AG09309 (cell line): ENCODE measurements at places on chromosomes 6 and 20.

GRCh38 chr6:5333658-5334057 is 72.3 kb downstream of the FARS2 start:
- peak; percentile 13 for DNase-seq

DNA sequence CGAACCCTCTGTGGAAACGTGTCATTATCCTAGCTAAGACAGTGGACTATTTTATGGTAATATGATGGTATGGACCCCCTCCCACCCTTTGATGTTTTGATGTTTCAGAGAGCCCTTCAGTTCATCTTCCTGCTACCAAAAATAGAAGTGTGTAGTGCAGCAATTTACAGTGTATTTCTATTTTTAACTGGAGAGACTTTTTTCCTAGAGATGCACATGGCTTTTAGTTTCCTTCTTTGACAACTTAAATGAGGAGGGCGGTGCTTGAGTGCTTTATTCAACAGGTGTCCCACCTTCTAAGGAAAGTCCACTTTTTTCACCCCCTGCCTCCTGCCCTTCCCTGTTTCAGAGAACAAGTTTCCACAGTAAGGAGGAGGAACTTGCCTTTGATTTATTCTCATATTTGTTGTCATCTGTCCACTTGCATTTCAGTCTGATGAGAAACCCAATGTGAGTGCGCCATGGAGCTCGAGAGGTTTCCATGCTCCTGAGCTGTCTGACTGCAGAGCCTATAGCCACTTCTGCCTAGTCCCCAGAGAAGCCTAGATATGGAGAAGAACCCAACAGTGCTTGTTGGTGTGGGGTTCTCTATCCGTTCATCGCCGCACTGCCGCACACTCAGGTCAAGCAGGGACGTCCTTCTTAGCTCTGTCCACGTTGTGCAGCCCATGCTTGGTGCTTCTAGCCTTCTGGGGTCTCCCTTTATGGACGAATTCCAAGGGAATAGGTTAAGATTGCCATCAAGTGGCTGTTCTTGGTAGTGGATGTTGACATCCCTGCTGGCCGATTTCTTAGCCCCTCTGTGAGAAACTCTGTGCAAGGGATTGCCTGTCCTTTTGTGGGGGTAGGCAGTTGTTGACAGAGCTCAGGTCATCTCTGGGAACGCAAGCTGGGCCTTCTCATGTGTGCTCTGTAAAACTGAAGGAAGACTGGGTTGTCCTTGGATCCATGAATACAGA is 144.2 kb downstream of the JARID2 start:
- DNase-seq = no peak

- DNase-seq = no peak
Observed at GRCh38 chr6:42962502-42963178, 2.1 kb downstream of the GNMT start.

DNA sequence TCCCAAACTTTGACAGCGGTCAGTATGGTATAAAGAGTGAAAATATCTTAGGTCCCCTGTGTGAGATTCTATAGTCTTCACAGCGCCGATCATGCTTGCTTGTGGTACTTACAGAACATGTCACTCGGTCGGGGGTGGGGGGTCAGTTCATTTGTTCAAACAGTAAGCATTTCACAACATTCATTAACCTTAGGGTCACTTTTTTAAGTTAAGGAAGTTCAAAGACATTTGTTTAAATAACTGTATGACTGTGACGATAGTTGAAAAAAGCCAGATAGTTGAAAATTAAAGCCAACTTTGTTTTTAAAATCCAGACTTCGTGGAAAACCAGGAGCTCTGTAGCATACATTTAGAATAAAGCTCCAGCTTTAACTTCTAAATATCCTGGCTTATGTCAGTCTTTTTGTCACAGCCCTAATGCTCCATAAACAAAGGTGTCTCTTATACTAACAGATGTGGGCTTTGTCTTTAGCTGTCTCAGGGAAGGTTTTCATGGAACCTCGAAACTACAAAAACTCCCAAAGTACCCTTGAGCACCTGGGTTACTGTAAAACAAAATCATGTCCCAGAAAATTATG is 57.9 kb upstream of the PHACTR2 start:
- DNase-seq = no peak

DNA sequence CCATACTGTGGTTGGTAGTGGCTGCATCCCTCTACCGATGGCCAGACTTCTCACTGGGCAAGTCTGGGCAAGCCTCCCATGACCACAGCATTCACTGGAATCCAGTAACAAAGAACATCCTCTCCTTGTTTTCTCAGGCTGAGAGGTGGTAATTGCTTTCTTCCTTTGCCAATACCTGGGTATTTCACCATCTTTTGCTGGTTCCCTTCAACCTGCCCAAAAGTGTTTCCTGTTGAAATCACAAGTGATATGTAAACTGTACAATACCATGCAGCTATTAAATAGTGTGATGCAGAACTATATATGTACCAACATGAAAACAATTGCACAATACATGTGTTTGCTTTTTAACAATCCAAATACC is at the start of gene PTCHD4:
Gene PTCHD4 (minus strand): TSS at position 55 of the 364 bp plus-strand sequence. CDS start 42,240 bp downstream, outside the sequence.
- DNase-seq = peak; percentile 7

GRCh38 chr6:31780507-31781243 is 3.5 kb upstream of the VWA7 start:
- no peak for DNase-seq

- no peak for DNase-seq
Observed at GRCh38 chr6:24838994-24839393, 40.3 kb upstream of the ARMH2 start.

GRCh38 chr6:11580686-11581405 is 43.3 kb downstream of the TMEM170B start:
- no peak for DNase-seq

GRCh38 chr6:157035546-157035945 is 258.4 kb downstream of the ARID1B start:
- DNase-seq = no peak

GRCh38 chr6:62999796-63000195 is 211.5 kb upstream of the FKBP1C start:
- no peak for DNase-seq

- DNase-seq = no peak
Observed at GRCh38 chr6:112524071-112524470, 176.9 kb downstream of the RFPL4B start.

GRCh38 chr6:16736856-16737775 is 24.1 kb downstream of the ATXN1 start:
- no peak for DNase-seq

DNA sequence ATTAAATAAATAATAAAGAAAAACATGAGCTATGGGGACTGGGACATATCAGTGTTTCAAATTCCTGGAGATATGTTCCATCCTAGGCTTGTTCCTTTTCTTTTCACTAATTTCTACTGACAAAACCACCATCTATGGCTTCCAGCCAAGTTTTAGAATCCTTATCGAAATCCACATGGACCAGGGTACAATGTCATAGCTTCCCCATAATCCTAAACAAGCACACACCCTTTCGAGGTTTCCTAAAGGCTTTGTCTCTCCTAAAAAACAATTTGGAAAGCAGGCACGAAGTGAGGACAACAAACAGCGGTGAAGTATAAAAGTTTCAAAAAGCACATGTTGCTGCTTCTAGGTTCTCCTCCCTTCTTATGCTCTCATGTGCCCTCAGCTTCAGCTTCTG is 13.3 kb upstream of the DST start:
- no peak for DNase-seq

GRCh38 chr6:55239099-55239498 is 64.8 kb downstream of the HCRTR2 start:
- DNase-seq = no peak

DNA sequence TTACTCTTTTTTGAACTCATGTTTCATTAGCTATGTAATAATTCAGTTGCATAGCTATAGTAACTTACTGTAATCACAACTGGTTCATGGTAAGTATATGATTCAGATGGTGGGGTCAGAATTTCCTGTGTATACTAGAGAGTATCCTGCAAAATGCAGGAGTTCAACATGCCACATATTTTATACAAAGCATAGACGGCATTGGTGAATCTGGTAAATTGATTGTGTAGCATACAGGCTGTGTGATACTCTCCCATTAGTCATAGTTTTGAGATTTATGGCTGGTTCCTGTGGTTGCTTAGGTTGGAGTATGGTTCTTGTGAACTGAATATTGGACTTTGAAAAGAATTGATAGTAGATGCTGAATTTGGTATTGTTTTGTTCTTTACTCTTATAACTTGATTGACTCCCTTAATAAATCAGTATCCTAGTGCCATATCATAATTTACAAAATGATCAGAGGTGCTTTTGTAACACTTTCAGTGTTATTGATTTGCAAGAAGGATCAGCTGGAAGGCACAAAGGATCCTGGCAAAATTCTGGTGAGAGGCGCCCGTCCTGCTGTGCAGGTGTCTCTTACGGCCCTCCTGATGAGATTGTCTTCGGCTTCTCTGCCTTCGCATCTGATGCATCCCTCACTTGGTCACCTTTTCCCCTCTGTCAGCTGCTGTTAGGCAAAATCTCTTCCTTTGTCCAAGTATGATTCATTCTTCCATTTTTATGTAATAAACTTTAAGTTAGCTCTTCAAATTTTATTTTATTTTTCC is 22.6 kb downstream of the SNX9 start:
- DNase-seq = no peak

DNA sequence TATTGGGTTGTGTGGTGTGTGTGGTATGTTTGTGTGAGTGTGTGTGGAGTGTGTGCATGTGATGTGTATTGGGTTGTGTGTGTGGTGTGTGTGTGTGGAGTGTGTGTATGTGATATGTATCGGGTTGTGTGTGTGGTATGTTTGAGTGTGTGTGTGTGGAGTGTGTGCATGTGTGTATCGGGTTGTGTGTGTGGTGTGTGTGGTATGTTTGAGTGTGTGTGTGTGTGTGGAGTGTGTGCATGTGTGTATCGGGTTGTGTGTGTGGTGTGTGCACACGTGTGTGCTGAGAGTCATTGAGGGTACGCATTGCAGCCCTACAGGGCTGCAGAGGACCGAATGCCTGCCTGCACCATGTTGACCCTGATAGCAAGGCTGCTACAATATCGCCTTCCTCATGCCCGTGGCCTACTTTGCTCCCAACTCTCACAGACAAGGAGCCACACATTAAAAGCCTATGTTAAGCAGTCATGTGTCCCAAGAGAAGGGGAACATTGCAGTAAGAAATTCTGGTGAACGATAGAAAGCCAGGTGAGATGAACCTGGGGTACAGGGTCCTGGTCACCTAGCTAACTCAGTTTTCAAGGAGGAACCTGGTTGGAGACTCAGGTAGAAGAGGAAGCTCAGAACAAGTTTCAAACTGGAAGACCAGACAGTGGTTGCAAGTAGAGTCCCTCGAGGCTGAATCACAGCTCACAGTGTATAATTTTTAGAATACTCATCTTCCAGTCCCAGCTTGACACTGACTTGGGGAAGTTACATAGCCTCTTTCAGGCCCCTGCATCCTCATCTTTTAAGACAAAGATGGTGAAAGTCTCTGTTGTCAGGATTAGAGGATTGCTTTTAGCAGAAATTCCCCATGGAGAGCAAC is 45.7 kb upstream of the TMEM170B start:
- DNase-seq = no peak

DNA sequence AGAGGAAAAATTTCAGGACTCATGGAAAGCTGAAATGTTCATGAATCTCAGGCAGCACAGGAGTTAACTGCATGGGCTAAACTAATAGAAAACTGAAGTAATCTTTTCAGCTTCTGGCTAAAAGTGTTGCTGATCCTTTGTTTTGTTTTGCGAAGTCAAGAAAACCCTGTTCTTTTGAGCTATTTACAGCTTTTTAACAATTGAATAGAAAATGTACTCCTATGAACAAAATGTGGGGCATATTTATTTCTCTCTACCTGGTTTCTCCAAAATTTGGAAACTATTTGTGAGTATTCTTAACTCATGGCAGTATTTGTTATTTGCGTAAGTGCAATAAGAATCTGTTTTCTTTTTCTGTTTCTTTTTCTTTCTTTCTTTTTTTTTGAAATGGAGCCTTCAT is 818.8 kb upstream of the CITED2 start:
- DNase-seq = no peak

- DNase-seq = no peak
Observed at GRCh38 chr20:22590662-22591061, 6.3 kb upstream of the FOXA2 start.

DNA sequence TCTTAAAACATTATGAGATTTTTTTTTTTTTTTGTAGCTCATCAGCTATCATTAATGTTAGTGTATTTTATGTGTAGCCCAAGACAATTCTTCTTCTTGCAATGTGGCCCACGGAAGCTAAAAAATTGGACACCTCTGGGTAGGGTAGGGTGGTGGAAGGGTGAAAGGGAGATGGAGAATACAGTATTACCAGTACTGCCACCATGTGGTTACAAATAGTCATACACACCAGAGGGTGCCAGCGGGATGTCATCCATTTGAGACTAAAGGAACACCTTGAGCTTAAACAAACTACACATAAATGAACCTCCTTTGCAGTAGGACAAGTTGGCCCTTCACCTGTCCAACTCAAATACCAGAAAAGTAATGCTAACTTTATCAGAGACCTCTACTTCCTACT is 601.9 kb downstream of the HTR1B start:
- DNase-seq = no peak

DNA sequence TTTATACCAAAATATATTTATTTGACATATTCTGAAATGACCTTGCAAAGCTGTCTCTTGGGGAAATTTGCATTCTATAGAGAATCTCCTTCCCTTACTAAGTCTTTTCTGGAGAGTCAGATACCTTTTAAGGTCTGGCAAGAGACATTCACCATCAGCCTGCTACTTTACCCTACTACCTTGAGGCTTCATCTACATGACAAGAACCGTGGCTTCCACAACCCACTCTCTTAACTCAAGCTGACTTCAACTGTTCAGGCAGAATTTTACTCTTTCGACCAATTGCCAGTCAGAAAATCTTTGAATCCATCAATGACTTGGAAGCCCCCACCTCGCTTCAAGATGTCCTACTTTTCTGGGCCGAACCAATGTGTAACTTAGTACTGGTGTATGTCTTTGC is 314.2 kb downstream of the LAMA2 start:
- DNase-seq = no peak

DNA sequence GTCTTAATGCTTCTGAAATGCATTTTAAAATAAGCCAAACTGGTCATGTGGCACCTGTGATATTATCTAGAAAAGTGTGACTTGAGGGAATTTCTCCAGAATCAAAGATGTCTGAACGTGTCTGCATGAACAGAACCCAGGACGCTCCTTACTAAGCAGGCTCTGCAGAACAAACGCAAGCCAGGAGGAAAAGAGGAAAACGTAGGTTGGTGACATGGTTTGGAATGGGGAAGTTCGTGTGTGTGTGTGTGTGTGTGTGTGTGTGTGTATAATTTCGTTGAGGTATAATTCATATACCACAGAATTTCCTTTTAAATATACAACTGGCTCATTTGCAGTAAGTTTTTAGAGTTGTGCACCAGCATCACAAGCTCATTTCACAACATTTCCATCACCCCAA is 200.5 kb upstream of the FOXQ1 start:
- no peak for DNase-seq

DNA sequence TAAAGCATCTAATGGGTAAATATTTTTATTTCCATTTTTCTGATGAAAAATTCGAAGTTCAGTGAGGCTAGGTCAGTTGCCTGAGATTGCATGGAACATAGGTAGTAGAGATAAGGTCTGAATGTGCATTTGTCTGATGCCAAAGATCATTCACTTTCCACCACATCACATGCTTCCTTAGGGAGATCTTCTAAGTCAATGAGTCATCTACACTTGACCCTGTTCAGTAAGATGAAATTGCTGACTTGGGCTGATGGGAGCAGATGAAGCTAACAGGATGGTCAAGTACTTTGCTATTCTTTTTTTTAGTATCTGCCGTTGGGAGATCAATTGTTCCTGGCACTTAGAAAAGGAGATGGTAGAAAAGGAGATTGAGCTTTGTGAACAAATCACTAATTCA is 511.3 kb downstream of the PHF3 start:
- DNase-seq = no peak
